ENCODE measurements at places on chromosomes 2 and 18.

DNA sequence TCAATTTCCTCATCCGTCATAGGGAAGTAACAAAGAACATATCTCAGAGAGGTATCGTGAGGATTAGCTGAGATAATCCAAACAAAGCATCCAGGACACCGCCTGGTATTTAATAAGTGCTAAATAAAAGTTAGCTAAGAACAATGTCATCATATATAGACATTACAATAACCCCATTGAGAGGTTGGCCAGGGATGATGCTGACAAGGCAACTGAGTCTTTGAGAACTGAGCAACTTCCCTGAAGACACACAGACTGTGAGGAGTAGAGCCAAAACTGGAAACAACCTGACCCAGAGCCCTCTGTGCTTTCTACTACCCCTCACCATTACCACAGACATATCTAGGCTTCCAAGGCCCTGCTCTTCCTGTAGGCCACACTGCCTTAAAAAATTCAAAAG lies 1.6 kb upstream of the DCTN1 start:
- no peak for DNase-seq

DNA sequence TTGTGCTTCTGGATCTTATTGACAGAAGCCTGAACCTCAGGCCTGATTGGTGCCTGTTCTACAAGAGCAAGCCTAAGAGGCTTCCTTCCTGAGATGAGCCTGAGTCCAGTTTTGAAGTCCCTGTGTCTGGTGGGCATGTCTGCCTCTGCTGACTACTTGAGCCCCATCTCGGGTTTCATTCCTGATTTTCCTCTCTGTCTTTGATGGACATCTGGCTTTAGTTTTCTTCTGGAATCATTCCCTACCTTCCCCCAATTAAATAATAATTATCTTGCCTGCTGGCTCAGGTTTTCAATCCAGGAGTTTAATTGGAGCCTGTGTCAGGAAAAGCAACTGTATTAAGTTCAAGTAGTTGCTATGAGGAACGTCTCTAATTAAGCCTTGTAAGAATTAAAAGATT lies 135.5 kb upstream of the MC4R start:
- DNase-seq = no peak

DNA sequence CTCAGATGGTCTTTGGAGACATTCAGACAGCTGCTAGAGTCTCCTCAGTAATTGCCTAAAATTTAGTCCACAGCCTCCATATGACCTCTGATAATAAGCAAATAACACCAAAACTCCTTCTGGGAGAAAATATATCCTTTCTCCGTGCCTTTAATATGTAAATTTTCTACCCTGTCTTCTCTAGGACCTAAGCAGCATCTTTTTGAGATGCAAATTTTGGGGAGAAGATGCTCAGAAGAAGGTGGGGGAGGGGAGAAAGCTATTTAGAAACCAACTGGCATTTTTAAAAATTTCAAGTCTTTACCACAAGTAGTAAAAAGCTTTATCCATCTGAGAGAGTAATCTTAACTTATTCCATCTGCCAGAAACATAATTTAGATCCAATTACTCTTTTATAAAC lies 120.4 kb upstream of the MSH6 start:
- no peak for DNase-seq

DNA sequence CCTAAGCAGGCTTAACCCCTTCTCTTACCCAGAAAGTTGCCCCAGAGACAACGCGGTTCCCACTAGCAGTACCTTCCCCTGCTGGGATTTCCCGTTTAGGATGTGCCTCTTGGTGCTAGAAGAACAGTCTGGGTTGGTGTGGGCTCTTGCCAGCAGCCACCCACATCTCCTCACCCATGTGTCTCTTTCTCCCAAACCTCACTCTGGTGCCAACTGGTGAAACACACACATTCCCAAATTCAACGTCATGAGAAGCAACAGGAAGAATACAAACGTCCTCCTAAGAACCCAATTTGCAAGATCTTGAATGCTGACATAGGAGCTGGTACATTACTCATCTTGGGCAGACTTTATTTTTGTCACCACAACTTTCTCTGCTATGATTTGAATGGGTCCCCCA lies 36.2 kb downstream of the DIPK1C start:
- DNase-seq = no peak

DNA sequence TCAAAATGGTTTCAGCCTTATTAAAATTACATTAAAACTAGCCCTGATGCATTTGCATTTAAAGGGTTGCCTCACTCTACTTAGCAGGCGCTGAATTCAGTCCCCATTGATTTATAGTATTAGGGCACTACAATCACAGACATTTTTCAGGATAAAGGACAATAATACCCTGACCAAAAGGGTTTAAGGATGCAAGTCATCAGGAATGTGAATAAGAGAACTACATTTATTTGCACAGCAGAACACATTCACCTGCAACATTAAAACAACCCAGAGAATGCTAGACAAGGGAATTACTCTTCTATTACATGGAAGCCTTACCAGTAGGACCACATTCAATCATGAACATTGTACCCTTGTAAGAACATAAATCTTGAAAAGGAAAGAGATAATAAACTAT lies 93.6 kb downstream of the TCF4 start:
- DNase-seq = no peak

- DNase-seq = peak; percentile 40
Measured at GRCh38 chr18:48928787-48929186, 22.0 kb downstream of the SMAD7 start.

GRCh38 chr2:181680937-181681811 lies 857 bp upstream of the NEUROD1 start:
- DNase-seq = no peak
